ENCODE measurements at places on chromosomes 5 and 9. TPM values are rescaled to one million over a fixed set of nuclear protein-coding genes. Genes with fewer than 3 reads are reported as not detected.

PRRX2 gene
- not detected for total RNA-seq

RAD17 gene
- 9.0 TPM for total RNA-seq

DIAPH1 gene
- 109 TPM for total RNA-seq

DOCK2 gene
- total RNA-seq: 14.5 TPM

RALGPS1 gene
- 3.8 TPM for total RNA-seq

CNTRL gene
- total RNA-seq: 2.8 TPM

FUT7 gene
- not detected for total RNA-seq

RANBP6 gene
- 6.2 TPM for total RNA-seq

NIM1K gene
- 0.12 TPM for total RNA-seq

HACD4 gene
- total RNA-seq: 0.46 TPM

GABRA6 gene
- not detected for total RNA-seq

PHF24 gene
- total RNA-seq: not detected

SLC1A1 gene
- 22.0 TPM for total RNA-seq

CFAP77 gene
- total RNA-seq: not detected

REEP2 gene
- total RNA-seq: not detected

PCDHAC1 gene
- 0.32 TPM for total RNA-seq

MOB3B gene
- total RNA-seq: 1.3 TPM

RASGRF2 gene
- 0.37 TPM for total RNA-seq

PDE6A gene
- not detected for total RNA-seq

PITX1 gene
- total RNA-seq: not detected

Data from right lobe of liver (tissue), 6 donors.